ENCODE measurements at places on chromosomes 7 and 10.

DNA sequence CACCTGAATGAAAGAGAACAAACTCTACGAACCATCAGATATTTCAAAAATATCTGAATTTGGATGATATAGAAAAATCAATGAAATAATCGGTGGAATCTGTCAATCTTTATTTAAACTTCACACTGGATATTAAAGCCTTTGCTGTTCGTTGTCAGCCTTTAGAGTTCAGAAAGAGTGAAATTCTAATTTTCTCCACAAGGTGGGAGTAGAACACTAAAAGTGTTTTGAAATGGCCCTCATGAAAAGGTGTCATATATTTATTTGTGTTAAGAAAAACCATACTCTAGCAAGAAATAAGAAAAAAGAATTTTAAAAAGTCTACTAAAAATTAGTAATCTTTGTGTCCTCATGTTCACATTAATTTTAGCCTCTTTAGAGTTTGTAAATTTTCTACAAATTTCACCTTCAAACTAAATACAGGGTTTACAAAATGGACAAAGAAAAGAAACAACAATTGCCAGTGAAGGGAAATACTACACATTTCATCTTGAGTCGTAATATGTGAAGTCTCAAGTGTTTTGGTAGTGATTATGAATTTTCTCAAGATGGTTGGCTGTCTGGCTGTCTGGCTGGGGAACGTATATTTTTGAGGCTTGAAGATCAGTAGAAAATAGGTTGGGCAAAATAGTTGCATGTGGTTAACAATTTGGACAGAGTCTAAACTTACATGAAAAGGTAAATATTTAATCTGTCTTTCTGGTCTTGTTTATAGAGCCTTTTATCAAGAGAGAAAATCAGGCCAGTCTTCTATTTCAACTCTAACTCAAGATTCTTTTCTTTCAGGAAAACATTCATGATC, 43.7 kb downstream of the DNAJB9 start:
- no peaks in the 10 kb centered on the region for H3K36me3 ChIP-seq
- no peaks in the 10 kb centered on the region for H3K4me1 ChIP-seq
- no peak overlapping the region for H3K27ac ChIP-seq
- no peak overlapping the region for H3K4me3 ChIP-seq
- no peak for DNase-seq
- H3K27me3 ChIP-seq = no peaks in the 10 kb centered on the region

GRCh38 chr10:131689954-131690757, 210.7 kb upstream of the PPP2R2D start:
- no peak for DNase-seq
- H3K4me3 ChIP-seq = no peak overlapping the region
- no peaks in the 10 kb centered on the region for H3K36me3 ChIP-seq
- no peaks in the 10 kb centered on the region for H3K27me3 ChIP-seq

- H3K27me3 ChIP-seq = no peaks in the 10 kb centered on the region
- no peak for DNase-seq
- peak overlapping the region; percentile 70 for H3K4me3 ChIP-seq
- no peaks in the 10 kb centered on the region for H3K4me1 ChIP-seq
Measured at GRCh38 chr7:87628780-87629569, 777 bp downstream of the RUNDC3B start.

- no peaks in the 10 kb centered on the region for H3K4me1 ChIP-seq
- H3K27ac ChIP-seq = no peak overlapping the region
- no peaks in the 10 kb centered on the region for H3K27me3 ChIP-seq
Measured at GRCh38 chr10:92208157-92208720, 82.6 kb downstream of the CPEB3 start.

Measured in breast epithelium (tissue), 4 donors.